Stimulated activated CD4-positive, alpha-beta T cell treated with anti-CD3 and anti-CD28 coated beads, Interleukin-12 subunit alpha, Interleukin-12 subunit beta, amount 100 ng/mL, for 48 hours (primary cell): ENCODE measurements at places on chromosomes 3 and 15.

DNA sequence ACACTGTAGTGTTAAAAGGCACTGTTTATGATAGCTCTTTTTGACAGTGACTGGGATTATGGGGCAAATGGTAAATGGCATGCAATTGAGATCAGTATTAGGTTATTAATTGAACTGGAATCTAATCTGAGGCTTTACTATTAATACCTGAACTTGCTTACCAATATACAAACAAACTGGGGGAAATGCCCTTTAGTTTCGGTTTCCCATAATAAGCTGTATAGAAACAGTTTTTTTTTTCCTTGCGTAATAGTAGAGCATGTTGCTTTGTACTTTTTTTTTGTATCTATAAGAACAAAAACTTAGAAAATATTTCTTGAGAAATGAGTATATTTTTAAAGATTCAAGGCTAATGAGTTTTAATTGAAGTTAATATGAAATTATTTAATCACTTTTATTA, 95.0 kb downstream of the FNDC3B start:
- no peak for DNase-seq

GRCh38 chr15:88975891-88976290, 62.7 kb upstream of the MFGE8 start:
- DNase-seq: no peak

DNA sequence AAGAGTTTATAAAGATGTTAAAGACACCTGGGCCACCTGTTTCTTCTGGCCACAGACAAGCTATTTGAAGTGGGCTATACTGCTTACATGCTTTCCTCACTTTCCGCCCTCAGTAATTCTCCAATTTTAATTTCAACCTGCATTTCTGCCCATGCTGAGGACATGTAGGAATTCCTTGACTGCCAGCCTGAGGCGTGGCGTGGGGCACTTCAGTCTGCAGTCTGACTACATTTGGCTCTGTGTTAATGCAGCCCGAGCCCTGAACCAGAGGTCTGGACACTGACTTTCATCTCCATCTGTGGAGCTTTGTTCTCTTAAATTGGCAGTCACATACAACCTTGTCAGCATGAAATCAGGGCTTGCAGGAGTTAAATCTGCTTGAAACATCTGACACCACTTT, 8.5 kb downstream of the UQCC5 start:
- DNase-seq: no peak

DNA sequence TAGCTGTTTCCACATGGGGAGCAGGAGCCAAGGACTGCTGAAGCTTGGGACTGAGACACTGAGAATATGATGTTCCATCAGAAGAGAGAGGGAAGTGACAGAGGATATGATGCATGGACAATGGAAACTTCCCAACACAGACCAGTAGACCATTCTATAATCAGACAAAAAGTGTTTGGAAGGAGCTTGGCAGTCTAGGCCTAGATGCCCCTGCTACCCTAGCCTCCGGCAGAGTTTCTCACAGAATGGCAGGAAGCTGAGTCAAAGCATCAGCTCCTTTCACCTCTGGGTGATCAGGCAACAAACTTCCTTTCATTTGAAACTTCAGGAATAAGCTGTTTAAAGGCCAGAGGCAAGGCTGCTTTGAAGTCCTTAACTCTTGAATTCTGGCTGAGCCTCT, 222.0 kb downstream of the NEK10 start:
- no peak for DNase-seq

DNA sequence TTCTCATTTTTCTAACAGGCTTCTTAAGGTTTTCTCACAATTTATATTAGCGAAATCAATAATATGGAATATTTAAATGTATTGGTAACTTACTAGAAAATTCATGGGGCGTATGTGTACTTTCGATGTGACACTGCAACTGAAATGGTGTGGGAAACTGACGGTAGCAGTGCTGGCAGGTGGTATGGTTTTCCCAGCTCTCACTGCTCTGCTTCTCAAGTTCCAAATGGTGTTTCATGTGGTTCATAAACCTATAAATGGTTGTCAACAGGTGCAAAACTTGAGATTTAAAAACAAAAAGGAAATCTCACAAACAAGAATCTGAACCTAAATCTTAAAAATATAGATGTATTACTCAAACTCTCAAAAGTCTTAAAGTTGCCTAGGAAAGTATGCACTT, 54.7 kb downstream of the ZNF280D start:
- no peak for DNase-seq
